Stimulated activated CD4-positive, alpha-beta T cell treated with anti-CD3 and anti-CD28 coated beads, Interleukin-15, amount 100 ng/mL, for 1 hour (primary cell): ENCODE measurements at places on chromosomes 2 and 18.

GRCh38 chr2:9370746-9371145 is 52.6 kb downstream of the ITGB1BP1 start:
- no peak for DNase-seq

GRCh38 chr2:238121511-238122286 is 16.8 kb upstream of the KLHL30 start:
- DNase-seq, result no peak

GRCh38 chr2:55421326-55421725 is 1.7 kb upstream of the CCDC88A start:
- DNase-seq, result no peak

DNA sequence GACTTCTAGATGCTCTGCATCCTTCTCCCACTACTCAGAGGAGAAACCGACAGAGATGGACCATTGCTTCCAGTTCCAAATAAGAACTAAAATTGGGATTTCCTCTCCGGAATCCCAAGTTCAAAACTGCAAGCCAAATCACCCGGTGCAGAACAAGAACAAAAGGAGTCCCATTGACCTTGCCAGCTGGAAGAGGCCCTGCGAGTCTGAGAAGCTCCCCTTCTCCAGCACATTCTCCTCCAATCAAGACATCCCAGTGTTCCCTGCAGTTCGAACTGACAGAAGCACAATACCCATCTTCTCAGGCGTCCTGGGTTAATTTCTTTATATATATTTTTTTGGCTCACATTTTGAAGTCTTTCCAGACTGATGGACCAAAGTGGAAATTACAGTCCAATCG is 195.3 kb upstream of the MEIS1 start:
- DNase-seq, result no peak

DNA sequence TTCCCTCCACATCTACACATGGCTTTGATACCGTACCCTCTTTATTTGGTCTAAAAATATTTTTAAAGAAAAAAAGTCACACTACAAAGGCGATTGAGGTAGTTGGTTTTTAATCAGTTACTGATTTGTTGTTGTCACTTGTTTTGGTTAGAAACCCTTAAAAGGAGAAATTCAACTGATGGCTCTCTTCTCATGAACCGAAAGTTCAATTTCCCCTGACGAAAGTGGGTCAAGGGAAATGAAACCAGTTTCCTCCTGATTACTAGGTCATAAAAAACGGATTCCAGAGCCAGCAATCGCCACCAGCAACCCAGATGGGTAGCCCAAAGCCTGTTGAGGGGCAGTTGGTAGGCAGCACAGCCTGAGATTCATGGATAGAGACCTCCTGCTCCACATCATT is 63.2 kb downstream of the DLGAP1 start:
- no peak for DNase-seq

DNA sequence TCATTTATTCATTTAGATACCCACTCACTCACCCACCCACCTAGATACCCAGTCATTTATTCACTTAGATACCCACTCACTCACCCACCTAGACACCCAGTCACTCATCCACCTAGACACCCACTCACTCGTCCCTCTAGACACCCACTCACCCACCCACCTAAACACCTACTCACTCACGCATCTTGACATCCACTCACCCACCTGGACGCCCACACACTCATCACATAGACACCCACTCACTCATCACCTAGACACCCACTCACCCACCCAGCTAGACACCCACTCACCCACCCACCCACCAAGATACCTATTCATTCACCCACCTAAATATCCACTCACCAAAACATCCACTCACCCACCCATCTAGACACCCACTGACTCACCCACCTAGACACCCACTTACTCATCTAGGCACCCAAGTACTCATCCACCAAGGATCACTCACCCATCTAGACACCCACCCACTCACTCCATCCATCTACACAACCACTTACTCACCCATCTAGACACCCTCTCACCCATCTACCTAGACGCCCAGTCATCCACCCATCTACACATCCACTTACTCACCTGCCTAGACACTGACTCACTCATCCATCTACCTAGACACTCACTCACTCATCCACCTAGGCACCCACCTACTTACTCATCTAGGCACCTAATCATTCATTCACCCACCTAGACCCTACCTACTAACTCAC is 723.7 kb upstream of the RAB6C start:
- no peak for DNase-seq

DNA sequence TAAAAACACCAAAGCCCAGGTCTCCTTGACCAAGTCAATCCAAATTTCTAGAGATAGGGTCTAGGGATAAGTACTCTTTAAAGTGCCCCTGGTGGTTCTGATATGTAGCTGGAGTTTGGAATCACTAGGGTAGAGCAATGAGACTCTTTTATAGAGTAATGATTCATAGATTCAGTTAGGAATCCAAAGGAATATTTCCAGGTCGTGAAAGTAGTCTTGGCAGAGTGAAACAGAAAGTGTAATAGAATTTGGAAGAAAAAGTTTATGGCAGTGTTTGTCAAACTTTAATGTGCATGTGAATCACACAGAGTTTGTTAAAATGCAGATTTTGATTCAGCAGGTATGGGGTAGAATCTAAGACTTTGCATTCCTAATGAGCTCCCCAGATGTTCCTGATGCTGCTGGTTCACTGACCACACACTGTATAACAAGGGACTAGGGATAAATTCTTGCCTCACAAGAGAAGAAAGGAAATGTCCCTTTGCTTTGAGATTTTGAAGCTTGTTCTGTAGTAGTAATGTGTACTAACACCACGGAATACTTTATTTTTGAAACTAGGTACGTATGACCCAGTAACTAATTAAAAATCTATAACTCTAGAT is 1.8 kb downstream of the UPP2 start:
- no peak for DNase-seq

DNA sequence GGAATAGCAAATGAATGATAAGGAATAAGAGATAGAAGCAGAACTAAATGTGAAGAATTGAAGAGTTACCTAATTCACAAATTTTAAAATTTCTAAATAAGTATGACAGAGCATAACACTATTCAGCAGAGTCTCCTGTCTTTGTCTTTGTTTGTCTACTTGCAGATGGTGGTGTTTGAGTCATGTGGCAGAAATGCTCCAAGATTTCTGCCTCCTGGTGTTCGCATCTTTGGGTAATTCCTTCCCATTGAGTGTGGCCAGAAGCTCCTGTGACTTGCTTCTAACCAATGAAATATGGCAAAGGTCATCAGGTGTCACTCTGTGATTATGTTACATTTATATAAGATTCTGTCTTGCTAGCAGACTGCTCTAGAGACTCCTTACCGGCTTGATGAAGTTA is 45.6 kb upstream of the GALNT3 start:
- DNase-seq, result no peak

DNA sequence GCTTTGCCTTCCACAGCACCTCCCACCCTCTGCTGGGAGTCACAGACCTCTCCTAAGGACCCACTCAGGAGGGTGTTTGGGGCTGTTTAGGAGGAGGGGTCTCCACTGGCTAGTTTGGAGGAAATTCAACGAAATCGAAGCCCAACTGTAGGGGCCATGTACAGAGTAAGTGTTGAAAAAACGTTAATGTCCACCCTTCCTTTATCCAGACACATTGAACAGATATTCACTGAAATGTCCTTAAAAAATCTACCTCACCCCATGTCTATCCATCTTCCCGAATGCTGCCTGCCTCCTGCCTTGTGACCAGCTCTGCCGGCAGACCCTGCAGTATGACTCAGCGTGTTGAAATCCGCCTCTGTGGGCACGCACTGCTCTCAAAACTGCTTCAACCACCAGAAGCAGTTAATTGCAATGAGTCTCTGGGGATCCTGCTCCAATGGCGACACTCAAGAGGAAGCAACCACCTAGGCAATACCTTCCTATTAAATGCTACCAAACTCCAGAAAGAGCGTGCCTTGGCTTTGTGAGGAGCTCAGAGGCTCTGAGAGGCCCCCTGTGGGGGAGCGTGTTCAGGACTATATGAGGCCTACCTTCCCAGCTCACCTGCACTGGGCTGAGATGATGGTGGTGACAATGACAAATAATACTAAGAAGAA is 61.4 kb upstream of the RTN4 start:
- DNase-seq, result no peak

GRCh38 chr18:40985436-40985835 is 969.6 kb upstream of the PIK3C3 start:
- DNase-seq, result no peak

GRCh38 chr2:96618596-96619283 is 19.4 kb downstream of the KANSL3 start:
- DNase-seq, result no peak

GRCh38 chr2:181780047-181780651 is 99.8 kb upstream of the NEUROD1 start:
- no peak for DNase-seq

- no peak for DNase-seq
Measured at GRCh38 chr2:30527411-30527810, 80.4 kb downstream of the LCLAT1 start.

GRCh38 chr2:165725421-165725820 is 68.6 kb downstream of the GALNT3 start:
- DNase-seq, result no peak

GRCh38 chr18:57895182-57895581 is 92.1 kb upstream of the ATP8B1 start:
- DNase-seq, result no peak

GRCh38 chr2:225400060-225400511 is 576 bp downstream of the NYAP2 start:
- no peak for DNase-seq

- no peak for DNase-seq
Measured at GRCh38 chr2:309148-309953, 21.5 kb upstream of the ALKAL2 start.

- DNase-seq, result no peak
Measured at GRCh38 chr2:124534028-124534427, 508.9 kb downstream of the CNTNAP5 start.

DNA sequence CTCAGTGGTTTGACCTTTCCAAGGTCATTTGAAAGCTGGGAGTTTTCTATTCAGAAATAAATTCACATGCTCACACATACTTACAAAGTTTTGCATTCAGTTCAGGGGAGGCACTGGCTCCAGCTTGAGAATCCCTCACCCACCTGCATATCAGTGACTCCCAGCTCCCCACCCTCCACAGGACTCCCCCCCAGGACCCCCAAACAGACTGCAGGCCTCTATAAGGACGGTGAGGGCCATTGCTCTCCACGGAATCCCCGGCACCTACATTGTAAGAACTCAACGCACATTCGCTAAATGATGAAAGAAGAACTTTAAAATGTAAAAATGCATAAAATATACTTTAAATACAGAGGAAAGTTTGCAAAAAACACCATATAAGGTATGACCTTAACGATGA is 97.2 kb upstream of the TEX51 start:
- no peak for DNase-seq

DNA sequence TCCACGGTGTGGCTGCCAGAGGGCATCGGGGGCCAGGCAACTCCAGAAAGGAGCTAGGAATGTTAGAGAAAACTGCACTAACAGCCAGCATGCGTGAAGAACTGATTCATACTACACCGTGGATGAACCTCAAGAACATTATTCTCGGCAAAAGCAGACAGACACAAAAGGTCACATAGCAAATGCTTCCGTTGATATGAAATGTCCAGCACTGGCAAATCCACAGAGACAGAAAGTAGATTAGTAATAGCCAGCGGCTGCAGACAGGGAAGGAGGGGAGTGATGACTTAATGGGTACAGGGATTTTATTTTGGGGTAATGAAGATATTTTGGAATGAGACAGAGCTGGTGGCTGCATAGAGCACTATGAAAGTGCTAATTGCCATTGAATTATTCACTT is 37.4 kb downstream of the SCTR start:
- no peak for DNase-seq

DNA sequence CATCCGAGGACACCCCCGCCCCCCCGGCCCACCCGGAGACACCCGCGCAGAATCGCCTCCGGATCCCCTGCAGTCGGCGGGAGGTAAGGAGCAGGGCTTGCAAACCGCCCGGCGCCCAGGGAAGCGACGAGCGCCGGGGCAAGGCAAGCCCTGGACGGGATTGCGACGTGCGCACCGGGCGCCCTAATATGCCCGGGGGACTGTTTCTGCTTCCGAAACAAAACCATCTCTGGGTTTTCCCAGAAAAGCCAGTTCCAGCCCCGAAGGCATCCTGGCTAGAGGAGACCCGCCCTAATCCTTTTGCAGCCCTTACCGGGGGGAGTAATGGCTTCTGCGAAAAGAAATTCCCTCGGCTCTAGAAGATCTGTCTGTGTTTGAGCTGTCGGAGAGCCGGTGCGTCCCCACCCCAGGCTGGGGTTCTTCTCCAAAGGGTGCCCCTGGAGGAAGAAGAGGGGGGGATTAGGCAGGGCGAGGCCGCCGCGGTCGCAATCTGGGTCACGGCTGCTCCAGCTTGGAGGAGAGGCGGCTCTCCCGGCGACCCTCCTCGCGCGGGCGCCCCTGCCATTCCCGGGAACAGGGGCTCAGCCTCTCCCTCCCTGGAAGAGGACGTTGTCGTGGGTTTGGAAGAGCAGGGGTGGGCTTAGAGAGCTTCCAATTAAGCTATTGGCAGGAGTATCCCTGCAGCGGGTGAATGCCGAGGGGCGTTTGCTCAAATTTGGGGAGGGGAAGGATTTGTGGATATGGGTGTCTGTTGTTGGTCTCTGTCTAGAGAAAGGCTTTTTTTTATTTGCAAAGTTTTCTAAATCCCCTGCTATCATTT is 521 bp downstream of the MYCN start:
- DNase-seq, result no peak

DNA sequence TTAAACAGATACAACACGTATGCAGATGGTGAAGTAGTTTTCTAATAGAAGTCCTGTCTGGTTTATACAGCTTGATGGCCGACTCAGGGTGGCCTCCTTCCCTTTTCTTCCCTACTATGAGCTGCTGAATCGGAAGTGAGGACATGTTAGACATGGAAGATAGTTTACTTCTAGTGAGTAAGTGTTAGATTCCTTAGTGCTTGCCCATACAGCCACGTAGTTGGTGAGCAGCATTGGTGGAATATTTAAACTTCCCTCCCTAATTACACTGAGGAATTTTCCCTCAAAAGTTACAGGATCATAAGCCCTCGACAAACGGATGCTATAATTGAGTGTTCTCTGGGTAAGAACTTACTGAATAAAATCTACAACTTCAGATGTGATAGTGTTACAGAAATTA is 52.1 kb downstream of the RHBDD1 start:
- DNase-seq, result no peak

- no peak for DNase-seq
Measured at GRCh38 chr2:204282525-204282924, 262.8 kb upstream of the PARD3B start.

DNA sequence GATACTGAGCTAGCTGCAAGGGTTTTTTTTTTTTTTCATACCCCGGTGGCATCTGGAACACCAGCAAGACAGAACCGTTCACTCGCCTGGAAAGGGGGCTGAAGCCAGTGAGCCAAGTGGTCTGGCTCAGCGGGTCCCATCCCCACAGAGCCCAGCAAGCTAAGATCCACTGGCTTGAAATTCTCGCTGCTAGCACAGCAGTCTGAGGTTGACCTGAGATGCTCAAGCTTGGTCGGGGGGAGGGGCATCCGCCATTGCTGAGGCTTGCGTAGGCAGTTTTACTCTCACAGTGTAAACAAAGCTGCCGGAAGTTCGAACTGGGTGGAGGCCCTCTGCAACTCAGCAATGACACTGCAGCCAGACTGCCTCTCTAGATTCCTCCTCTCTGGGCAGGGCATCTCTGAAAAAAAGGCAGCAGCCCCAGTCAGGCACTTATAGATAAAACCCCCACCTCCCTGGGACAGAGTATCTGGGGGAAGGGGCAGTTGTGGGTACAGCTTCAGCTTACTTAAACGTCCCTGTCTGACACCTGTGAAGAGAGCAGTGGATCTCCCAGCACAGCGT is 5.1 kb upstream of the MIB1 start:
- peak; percentile 9 for DNase-seq

GRCh38 chr2:74502720-74503505 is 3.5 kb upstream of the LBX2 start:
- no peak for DNase-seq

GRCh38 chr18:49626842-49627467 is 65.1 kb downstream of the LIPG start:
- no peak for DNase-seq
